ENCODE measurements at places on chromosomes 4 and X.

- H3K36me3 ChIP-seq, result no peaks in the 10 kb centered on the region
- H3K4me1 ChIP-seq, result no peaks in the 10 kb centered on the region
- H3K27me3 ChIP-seq, result no peaks in the 10 kb centered on the region
- no peak overlapping the region for H3K27ac ChIP-seq
Measured at GRCh38 chr4:155548173-155548572, 118.5 kb upstream of the GUCY1A1 start.

GRCh38 chr4:157012296-157012695 lies 40.7 kb upstream of the PDGFC start:
- no peaks in the 10 kb centered on the region for H3K27me3 ChIP-seq
- DNase-seq, result no peak
- H3K4me3 ChIP-seq, result no peak overlapping the region
- H3K36me3 ChIP-seq, result no peaks in the 10 kb centered on the region
- no peaks in the 10 kb centered on the region for H3K4me1 ChIP-seq

GRCh38 chrX:44775726-44776125 lies 68.1 kb upstream of the DUSP21 start:
- no peak overlapping the region for H3K27ac ChIP-seq
- no peak for DNase-seq
- no peak overlapping the region for H3K4me3 ChIP-seq
- no peaks in the 10 kb centered on the region for H3K36me3 ChIP-seq
- H3K4me1 ChIP-seq, result no peaks in the 10 kb centered on the region

- no peaks in the 10 kb centered on the region for H3K27me3 ChIP-seq
Measured at GRCh38 chr4:19314116-19314515, 937.6 kb upstream of the SLIT2 start.

- no peak overlapping the region for H3K4me3 ChIP-seq
- no peak for DNase-seq
- no peaks in the 10 kb centered on the region for H3K36me3 ChIP-seq
- H3K4me1 ChIP-seq, result no peaks in the 10 kb centered on the region
- H3K27ac ChIP-seq, result no peak overlapping the region
Measured at GRCh38 chr4:85448906-85449890, 25.8 kb upstream of the ARHGAP24 start.

DNA sequence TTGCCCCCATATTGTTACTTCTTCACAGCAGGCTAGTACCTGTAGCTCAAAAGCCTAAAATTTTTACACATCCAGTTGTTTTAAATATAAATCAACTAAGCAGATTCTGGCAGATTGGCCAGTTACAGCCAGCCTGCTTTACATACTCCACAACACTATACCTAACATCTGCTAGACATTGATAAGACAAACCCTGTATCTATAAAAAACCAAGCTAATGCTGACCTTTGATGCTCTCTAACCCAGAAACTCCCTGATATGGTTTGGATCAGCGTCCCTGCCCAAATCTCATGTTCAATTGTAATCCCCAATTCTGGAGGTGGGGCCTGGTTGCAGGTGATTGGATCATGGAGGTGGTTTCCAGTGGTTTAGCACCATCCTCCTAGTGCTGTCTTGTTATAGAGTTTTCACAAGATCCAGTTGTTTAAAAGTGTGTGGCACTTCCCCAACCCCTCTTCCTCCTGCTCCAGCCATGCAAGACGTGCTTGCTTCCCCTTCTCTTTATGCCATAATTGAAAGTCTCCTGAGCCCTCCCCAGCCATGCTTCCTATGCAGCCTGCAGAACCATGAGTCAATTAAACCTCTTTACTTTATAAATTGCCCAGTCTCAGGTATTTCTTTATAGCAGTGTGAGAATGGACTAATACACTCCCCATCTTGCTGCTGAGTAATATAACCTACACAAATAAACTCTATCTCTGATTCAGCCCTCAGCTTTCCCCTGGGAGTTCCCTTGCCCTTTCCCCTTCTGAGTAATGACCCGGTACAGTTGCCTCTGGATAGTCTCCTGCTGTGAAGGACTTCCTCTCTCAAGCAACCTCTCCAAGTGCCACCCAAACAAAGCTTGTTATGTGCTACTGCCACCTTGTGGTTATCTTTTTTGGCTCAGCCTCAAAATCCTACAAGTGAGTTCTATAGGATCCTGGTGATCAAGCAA lies 39.6 kb downstream of the ZCCHC13 start:
- H3K4me1 ChIP-seq, result peaks cover 7% of the 10 kb centered on the region
- no peak overlapping the region for H3K27ac ChIP-seq
- peaks cover 1% of the 10 kb centered on the region for H3K36me3 ChIP-seq
- peak; percentile 16 for DNase-seq
- H3K4me3 ChIP-seq, result no peak overlapping the region
- no peaks in the 10 kb centered on the region for H3K27me3 ChIP-seq

- H3K27ac ChIP-seq, result no peak overlapping the region
- DNase-seq, result no peak
- peaks cover 1% of the 10 kb centered on the region for H3K36me3 ChIP-seq
- H3K4me1 ChIP-seq, result no peaks in the 10 kb centered on the region
- H3K4me3 ChIP-seq, result no peak overlapping the region
Measured at GRCh38 chrX:11781734-11782370, 23.8 kb downstream of the MSL3 start.

DNA sequence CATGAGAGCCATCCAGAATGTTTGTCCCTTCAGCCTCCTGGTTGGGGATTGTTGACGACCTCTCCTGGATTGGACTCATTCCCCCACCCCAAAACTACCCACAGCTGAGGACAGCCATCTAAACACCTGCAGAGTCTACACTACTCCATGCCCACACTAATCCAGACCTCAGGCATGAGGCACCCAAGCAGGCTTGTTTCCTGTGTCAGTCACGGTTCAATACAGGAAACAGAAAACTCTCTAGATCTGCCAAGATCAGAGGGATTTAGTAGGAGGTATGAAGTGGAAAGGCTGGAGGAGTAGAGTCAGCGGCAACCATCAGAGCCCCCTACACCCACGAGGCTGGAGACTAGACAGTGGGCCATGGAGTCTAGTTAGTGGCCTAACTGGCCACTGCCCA lies 37.7 kb downstream of the HAND2 start:
- H3K27ac ChIP-seq, result no peak overlapping the region
- peaks cover 29% of the 10 kb centered on the region for H3K27me3 ChIP-seq
- H3K4me3 ChIP-seq, result no peak overlapping the region
- H3K36me3 ChIP-seq, result peaks cover 2% of the 10 kb centered on the region
- peaks cover 14% of the 10 kb centered on the region for H3K4me1 ChIP-seq

DNA sequence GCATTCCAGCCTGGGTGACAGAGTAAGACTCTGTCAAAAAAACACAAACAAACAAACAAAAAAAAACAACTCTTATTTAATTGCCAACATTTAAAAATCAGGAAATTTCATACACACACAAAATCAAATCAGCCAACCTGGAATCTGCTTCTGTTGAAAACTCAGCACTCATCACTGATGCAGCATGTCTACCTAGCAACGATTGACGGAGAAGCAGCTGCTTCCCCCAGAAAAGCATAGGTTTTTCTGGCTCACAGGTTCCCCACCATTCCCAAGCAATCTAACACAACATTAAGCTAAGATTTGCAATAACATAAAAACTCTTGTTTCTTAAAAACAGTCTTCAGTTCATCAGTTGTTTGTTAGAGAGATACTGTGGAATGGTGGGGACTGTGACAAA lies 143.6 kb downstream of the DHX15 start:
- H3K27me3 ChIP-seq, result peaks cover 29% of the 10 kb centered on the region
- H3K4me3 ChIP-seq, result no peak overlapping the region
- no peak for DNase-seq
- H3K36me3 ChIP-seq, result no peaks in the 10 kb centered on the region
- H3K27ac ChIP-seq, result no peak overlapping the region
- H3K4me1 ChIP-seq, result no peaks in the 10 kb centered on the region

- H3K27me3 ChIP-seq, result no peaks in the 10 kb centered on the region
- no peaks in the 10 kb centered on the region for H3K4me1 ChIP-seq
- DNase-seq, result no peak
- no peak overlapping the region for H3K27ac ChIP-seq
- no peak overlapping the region for H3K4me3 ChIP-seq
- H3K36me3 ChIP-seq, result no peaks in the 10 kb centered on the region
Measured at GRCh38 chr4:122431351-122431750, 25.2 kb downstream of the IL2 start.

DNA sequence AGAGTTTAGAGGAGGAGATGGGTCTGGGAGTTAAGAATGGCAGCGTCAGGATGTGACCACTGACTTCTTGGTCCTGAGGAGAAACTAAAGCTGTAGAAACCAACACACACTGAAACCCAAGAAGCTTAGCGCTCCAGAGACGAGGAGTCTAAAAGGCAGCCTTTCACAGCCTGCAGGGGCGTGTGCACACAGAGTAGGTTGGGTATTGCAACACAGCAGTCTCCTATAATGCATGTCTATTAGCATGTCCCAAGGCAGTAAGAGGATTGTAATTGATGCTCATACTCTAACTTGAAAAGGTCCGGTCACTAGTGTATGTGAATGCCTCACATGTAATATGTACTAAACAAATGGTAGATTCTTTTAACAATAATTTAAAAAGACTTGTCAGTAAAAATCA lies 57.4 kb downstream of the PTTG2 start:
- H3K27ac ChIP-seq, result no peak overlapping the region
- peaks cover 18% of the 10 kb centered on the region for H3K36me3 ChIP-seq
- H3K4me1 ChIP-seq, result peaks cover 6% of the 10 kb centered on the region
- H3K4me3 ChIP-seq, result no peak overlapping the region
- DNase-seq, result no peak

DNA sequence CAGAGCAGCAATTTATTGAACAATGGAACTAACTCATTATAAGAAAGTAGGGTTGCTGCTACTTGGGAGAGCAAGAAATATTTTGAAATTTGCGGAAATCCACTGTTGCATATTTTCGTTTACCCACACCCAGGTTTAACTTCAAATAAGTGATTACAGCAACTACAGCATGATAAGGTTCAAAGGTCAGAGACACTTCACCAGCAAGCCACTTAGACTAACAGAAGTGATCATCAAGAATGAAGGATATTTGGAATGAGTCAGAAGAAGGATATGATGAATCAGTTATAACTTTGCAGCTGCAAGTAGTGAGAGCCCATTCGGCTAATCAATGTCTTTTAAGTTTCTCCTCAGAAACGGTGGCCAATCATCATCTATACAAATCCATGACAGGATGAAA lies 199.3 kb downstream of the TMA16 start:
- H3K27ac ChIP-seq, result no peak overlapping the region
- H3K4me3 ChIP-seq, result no peak overlapping the region
- no peak for DNase-seq
- H3K36me3 ChIP-seq, result no peaks in the 10 kb centered on the region

GRCh38 chr4:3200423-3201090 lies 48.4 kb upstream of the MSANTD1 start:
- H3K27ac ChIP-seq, result no peak overlapping the region
- H3K36me3 ChIP-seq, result peaks cover 20% of the 10 kb centered on the region
- no peak overlapping the region for H3K4me3 ChIP-seq
- peaks cover 60% of the 10 kb centered on the region for H3K4me1 ChIP-seq
- H3K27me3 ChIP-seq, result no peaks in the 10 kb centered on the region
- DNase-seq, result no peak

GRCh38 chr4:27387711-27388110 lies 527.1 kb downstream of the STIM2 start:
- no peaks in the 10 kb centered on the region for H3K4me1 ChIP-seq
- no peak overlapping the region for H3K4me3 ChIP-seq
- no peak overlapping the region for H3K27ac ChIP-seq
- no peaks in the 10 kb centered on the region for H3K36me3 ChIP-seq

DNA sequence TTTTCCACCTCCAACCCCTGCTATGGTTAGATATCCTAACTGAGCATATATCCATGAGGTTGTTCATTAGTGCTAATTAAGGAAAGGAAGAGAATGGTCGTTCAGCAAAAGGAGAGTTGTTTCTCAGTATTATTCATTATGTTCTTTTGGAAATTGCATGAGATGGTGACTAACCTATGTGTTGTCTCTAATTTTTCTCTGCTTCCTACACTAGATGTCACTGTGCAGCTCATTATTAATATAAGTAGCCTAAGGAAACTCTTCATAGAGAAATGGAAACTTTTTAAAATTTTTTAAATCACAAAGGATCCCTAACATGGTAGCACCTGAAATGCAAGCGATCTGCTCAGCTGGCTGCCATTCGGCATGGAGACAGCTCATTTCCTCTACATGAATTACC lies 67.7 kb upstream of the FAM9A start:
- no peak overlapping the region for H3K27ac ChIP-seq
- peaks cover 22% of the 10 kb centered on the region for H3K27me3 ChIP-seq
- no peak overlapping the region for H3K4me3 ChIP-seq
- H3K36me3 ChIP-seq, result no peaks in the 10 kb centered on the region
- no peak for DNase-seq

- H3K4me3 ChIP-seq, result no peak overlapping the region
- H3K27me3 ChIP-seq, result no peaks in the 10 kb centered on the region
- no peak for DNase-seq
- no peak overlapping the region for H3K27ac ChIP-seq
Measured at GRCh38 chr4:177461606-177462005, 19.4 kb upstream of the AGA start.

GRCh38 chr4:186606591-186606992 lies 51.2 kb upstream of the MTNR1A start:
- no peaks in the 10 kb centered on the region for H3K4me1 ChIP-seq
- no peaks in the 10 kb centered on the region for H3K27me3 ChIP-seq
- no peak overlapping the region for H3K4me3 ChIP-seq

GRCh38 chr4:52243367-52243766 lies 192.3 kb downstream of the SPATA18 start:
- no peaks in the 10 kb centered on the region for H3K4me1 ChIP-seq
- no peaks in the 10 kb centered on the region for H3K27me3 ChIP-seq
- no peaks in the 10 kb centered on the region for H3K36me3 ChIP-seq
- no peak for DNase-seq
- no peak overlapping the region for H3K4me3 ChIP-seq

- no peak overlapping the region for H3K4me3 ChIP-seq
- no peak overlapping the region for H3K27ac ChIP-seq
- no peaks in the 10 kb centered on the region for H3K36me3 ChIP-seq
- peaks cover 11% of the 10 kb centered on the region for H3K27me3 ChIP-seq
Measured at GRCh38 chr4:77314697-77315096, 157.7 kb downstream of the CCNG2 start.

DNA sequence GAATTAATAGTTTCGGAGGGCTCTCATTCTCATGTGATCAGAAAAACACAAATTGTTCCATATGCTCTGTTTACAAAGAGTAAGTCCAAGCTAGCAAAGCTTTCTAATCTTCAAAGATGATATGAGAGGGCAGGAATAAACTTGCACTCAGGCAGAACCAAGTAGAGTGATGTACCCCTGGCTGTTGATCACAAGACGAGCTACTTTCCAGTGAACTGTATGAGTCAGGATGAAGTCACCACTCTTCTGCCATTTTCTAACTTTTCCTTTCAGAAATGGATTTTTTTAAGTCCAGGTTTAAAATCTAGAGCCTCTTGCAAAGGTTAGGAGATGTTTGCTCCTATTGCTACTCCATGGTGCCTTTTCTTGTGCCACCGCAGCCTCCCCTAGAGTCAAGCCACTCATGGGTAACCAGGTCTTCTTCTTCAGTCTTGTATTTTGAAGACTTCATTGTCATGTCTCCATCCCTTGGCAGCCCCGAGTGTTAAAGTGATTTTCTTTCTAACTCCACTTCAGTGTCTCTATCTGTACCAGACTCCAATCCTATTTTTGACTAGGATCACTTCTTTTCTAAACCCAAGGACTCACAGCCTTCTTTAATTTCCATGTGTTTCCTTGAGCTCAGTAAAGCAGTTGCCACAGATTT lies 171.9 kb upstream of the GALNT7 start:
- DNase-seq, result no peak
- no peak overlapping the region for H3K4me3 ChIP-seq
- H3K27ac ChIP-seq, result no peak overlapping the region
- H3K36me3 ChIP-seq, result no peaks in the 10 kb centered on the region
- H3K4me1 ChIP-seq, result no peaks in the 10 kb centered on the region
- H3K27me3 ChIP-seq, result peaks cover 16% of the 10 kb centered on the region

- H3K4me3 ChIP-seq, result no peak overlapping the region
- peaks cover 13% of the 10 kb centered on the region for H3K27me3 ChIP-seq
- no peaks in the 10 kb centered on the region for H3K4me1 ChIP-seq
- DNase-seq, result no peak
- no peak overlapping the region for H3K27ac ChIP-seq
- no peaks in the 10 kb centered on the region for H3K36me3 ChIP-seq
Measured at GRCh38 chrX:43939187-43939926, 33.8 kb downstream of the NDP start.

All from central memory CD8-positive, alpha-beta T cell (primary cell).